ENCODE measurements at places on chromosomes 2 and 18.

- DNase-seq, result no peak
Measured at GRCh38 chr18:74171910-74172606, 23.7 kb downstream of the TIMM21 start.

DNA sequence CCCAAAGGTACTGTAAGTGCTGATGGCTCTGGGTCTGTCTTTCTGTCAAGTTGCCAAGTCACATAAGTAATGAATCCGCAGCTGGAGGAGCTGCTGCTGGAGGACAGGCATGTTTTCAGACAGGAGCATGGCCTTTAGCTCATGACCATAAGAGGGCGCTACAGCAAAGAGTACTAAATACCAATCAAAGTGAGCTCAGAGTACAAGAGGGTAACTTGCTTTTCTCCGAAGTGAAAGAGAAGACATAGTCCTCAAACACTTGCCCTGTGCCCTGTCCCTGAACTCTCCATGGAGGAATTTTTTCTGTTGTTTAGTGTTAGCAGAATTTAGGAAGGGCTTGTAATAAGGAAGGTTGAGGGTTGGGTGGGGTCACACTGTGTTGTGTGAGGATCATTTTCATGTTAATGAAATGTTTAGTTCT lies 58.0 kb upstream of the EML6 start:
- DNase-seq, result no peak

DNA sequence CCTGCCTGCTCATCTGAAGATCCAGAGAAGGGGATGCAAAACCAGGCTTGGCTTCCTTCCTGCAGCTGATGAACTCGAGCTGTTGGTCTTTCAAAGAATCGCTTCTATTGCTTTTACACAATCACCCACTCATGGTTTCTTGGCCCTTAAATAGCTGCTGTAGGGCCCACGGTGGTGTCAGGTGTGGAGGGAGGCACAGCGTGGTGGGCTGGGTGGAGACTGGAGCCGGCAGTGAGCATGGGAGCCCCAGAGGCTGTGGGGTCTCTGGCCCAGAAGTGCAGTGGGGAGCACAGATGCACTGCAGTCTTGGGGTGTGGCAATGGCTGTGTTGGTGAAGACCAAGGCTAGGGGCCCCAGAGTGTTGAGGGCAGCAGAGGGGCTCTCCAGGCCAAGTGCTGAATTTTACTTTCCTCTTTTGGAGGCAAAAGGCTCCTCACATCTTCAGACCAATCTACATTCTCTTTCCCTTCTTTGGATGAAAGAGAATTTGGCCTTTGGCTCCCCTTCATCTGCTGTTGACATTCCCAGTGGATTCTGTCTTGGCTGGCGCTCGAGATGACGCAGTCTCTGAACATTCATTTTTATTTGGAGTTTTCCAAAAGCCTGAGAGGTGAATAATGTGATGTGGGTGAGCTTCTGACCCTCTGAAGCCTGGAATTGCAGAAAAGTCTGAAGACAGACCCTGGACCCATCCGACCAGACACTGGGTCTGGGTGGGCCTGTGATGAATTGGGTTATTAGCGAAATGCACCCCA lies 70.1 kb upstream of the ASB18 start:
- DNase-seq, result no peak

DNA sequence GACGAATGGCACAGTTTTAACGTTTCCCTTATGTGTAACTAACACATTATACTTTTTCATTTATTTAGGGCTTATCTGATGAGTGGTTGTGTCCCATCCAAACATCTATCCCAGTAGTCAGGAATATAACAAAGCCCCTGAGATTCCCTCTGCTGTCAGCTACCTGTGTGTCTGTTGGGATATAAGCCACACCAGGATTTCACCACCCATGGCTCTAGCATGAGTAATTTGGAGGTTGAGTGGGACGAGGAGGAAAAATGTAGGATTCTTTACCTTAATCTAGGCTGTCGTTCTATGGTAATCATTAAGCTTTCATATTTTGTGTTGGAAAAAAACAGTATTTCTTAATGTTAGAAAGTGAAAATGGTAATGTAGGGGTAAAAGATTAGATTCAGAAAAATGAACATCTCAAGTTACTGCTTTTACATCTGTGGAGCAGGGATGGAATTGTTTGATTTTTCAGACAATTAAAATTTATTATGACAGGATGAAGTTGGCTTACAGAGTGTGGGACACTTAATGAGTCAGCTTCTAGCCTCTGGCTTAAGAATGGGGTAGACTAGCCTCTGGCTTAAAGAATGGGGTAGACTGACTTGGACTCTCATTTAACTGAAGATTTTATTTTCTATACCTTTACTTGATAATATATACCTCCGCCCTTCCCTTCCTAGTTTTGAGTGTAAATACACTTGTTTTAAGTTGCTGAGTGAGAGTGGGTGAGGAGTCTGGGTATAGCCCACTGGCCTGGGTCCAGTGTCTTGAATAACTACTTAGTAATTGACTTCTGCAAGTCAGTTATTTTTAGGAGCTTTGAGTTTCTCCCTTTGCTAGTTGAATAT lies 88.5 kb upstream of the RANBP2 start:
- no peak for DNase-seq

DNA sequence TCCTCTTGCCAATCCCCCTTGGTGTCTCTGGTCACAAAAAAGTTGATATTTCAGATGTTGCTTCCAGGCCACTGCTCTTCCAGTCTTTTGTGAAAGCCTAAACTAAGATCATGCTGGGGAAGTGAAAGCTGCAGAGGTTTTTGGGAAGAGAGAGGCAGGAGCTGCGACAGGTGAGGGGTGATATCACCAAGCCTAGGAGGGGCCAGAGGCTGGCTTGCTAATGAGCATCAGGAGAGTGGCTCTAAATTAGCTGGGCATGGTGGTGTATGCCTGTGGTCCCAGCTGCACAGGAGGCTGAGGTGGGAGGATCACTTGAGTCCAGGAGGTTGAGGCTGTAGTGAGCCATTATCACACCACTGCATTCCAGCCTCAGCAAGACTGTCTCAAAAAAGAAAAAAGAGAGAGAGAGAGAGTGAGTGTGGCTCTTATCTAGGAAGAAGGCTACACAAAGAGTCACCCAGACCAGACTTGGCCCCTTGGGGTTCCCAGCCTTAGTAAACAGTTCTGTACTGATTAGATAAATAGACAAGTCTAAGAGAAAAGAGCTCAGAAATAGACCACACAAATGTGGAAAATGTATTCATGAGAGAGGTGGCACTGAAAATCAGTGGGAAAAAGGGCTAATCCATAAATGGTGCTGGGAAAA lies 14.6 kb upstream of the CDK5R2 start:
- DNase-seq, result no peak

DNA sequence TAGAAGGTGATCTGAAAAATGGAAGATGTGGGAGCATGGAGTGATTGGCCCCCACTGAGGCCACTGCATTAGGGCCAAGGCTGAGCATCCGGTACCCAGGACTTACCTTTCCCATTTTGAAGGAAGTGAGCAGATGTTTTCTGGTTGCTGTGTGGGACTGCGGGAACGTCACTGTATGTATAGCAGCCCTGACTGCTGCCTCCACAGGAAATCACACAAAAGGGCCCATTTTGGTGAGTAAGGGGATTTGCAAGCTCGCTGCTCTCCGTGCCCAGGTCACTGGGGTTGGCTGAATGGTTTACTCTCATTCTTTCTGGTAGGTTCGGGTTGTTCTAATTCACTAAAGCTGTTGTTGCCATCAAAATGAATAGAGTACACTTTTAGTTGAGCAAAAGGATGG lies at the start of gene CRYGB:
TSS of gene CRYGB (minus strand) at position 153 of the 400 bp plus-strand sequence. CDS start at position 115, 38 bp downstream.
- no peak for DNase-seq

DNA sequence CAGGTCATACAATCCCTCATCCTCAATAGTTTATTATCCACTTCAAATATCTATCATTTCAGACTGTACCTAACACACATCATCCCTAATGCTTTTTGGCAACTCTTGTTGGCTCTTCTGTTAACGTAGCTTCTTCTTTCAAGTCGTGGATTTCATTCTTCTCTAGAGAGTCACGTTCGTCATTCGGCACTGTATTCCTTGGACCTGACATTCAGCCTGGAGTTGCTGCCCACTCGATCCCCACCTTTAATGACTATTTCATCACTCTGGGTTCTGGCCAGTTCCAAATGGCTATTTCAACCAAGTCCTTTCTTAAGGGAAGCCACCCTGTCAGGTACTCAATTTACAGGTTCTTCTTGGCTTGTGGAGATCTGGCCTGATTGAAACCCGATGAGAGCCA lies 192.2 kb upstream of the RASGRP3 start:
- DNase-seq, result no peak

DNA sequence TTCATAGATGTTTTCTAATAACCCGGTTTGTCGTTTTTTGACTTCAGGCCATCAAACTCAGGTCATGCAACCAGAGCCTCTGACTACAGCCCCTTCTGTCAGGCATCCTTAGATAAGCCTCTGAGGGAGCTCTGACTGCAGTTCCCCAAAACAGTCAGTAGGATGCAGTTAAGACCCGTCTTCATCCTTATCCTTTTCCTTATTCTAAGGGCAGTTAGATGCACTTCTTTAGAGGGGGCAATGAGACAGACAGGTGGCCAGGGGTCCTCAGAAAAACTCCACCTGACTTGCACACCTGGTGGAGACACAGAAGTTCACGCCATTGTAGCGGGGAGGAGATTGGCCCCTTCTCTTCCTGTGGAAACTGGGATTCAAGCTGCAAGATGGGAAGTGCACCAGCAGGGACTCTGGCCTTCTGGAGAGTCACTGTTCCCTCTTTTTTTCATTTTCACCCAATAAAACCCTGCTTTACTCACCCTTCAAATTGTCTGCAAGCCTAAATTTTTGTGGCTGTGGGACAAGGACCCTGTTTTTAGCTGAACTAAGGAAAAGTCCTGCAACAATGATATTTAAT lies 104.8 kb upstream of the TFPI start:
- no peak for DNase-seq

GRCh38 chr2:117996525-117996924 lies 17.3 kb downstream of the CCDC93 start:
- DNase-seq, result no peak

DNA sequence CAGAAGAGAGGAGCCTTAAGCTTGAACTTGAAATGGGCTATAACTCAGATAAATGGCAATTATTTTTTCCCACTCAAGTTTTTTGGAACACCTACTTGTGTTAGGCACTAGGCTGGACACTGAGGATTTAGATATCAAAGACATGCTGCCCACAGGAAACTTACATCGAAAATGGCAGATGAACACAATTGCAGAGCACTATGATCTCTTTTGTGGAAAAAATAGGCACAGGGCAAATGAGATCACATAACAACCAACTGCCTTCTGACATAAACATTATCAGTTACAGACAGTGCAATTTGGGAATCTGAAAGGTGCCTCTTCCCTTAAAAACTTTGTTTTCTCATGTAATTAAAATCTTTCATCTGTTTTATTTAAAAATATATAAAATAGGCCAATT lies 3.8 kb upstream of the IRS1 start:
- DNase-seq, result no peak

DNA sequence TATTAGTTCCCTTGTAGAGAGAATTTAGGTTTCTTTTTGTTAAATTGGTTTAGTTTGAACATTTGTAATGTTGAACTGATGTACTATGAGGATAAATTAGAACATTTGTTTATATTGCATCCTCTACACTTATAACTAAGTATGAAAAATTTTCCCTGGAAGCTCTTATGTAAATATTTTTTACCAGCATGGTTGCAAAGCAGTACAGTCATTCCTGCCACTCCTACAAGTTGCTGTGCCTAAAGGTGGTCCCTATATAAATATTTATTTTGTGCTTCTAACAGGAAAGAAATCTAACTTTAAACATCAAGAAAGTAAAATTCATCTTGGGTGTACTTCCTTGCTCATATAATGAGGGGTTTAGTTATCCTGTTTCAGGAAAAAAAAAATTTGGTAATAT lies 14.2 kb downstream of the TWSG1 start:
- no peak for DNase-seq

GRCh38 chr18:48795696-48796095 lies 155.1 kb downstream of the SMAD7 start:
- DNase-seq, result no peak

GRCh38 chr2:160388464-160389263 lies 104.9 kb downstream of the RBMS1 start:
- DNase-seq, result no peak

DNA sequence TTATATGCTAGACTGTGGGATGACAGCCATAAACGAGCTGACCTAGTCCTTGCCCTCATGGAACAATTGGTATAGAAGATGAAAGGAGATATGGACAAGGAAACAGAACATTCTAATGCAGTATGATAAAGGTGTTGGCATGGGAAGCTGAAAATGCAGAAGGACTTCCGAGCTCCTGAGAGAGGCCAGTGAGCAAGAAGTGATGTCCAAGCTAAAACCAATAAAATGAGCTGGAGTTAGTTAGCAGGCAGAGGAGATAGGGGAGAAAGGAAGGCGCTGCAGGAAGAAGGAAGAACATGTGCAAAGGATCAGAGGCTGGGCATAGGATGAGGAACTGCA lies 64.5 kb downstream of the BOD1L2 start:
- DNase-seq, result no peak

- no peak for DNase-seq
Measured at GRCh38 chr18:46301081-46301480, 196.9 kb downstream of the HAUS1 start.

GRCh38 chr2:71961289-71962027 lies 186.2 kb downstream of the CYP26B1 start:
- DNase-seq, result no peak

DNA sequence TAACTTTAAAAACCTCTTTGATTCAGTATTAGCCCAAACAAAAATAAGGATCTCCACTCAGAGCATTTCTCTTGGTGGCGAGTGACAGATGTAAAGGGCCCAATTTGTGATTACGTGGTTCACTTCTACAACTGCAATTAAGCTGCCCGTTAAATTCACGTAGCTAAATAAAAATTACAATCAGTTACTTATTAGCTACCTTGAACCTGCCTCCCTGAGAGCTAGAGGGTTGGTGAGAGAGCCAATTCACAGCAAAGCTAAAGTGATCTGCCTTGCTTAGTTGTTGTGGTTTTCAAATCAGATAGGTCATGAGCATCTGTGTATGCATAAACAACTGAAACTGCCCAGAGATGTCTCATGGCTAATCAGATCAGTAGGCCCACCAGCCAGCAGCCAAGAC lies 156.7 kb downstream of the RNF152 start:
- DNase-seq, result no peak

DNA sequence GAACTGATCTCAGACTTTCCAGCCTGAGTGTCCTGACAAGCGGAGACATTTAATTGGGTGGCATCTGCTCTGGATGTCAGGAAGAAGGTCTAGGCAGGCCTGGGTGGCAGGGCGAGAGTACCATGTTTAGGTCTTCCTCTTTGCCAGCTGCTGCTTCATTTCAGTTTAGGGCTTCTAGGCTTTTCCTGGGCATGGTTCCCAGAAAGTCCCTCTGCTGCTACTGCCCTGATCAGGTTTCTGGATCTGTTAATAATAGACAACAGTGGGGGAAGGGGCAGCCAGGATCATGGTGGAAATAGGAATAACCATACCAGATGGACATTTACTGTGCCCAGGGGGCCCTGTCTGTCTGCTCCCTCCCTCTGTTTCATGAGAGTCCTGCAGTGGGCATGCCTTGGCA lies 2.3 kb upstream of the PLCD4 start:
- no peak for DNase-seq

- DNase-seq, result no peak
Measured at GRCh38 chr2:3296182-3296972, 81.2 kb downstream of the EIPR1 start.

DNA sequence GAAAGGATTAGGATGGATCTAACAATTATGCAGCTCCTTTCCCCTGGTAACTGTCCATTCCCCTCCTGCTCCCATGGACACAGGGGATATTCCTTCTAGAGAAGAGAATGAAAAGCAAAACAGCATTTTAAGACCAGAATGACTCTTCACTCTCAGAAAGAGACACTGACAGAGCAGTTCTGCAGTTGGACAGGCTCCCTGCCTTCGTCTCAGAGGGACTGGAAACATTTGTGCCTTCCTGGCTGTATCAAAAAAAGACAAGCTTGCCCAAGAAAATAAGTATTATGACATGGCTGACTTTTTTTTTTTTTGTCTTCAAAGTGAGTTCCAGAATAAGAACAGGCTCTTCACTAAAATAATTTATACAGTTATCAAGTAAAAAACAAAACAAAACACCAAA lies 9.5 kb downstream of the PID1 start:
- no peak for DNase-seq

All from prostate gland (tissue), 2 donors.